ENCODE measurements at places on chromosomes 6 and 20.

- no peak for DNase-seq
Observed at GRCh38 chr6:79536585-79536953, 661 bp downstream of the LCA5 start.

- no peak for DNase-seq
Observed at GRCh38 chr20:54350415-54350814, 125.0 kb upstream of the DOK5 start.

GRCh38 chr20:6852478-6852877 lies 85.0 kb downstream of the BMP2 start:
- DNase-seq: no peak

GRCh38 chr6:107600936-107601335 lies 111.0 kb downstream of the SOBP start:
- DNase-seq: no peak

DNA sequence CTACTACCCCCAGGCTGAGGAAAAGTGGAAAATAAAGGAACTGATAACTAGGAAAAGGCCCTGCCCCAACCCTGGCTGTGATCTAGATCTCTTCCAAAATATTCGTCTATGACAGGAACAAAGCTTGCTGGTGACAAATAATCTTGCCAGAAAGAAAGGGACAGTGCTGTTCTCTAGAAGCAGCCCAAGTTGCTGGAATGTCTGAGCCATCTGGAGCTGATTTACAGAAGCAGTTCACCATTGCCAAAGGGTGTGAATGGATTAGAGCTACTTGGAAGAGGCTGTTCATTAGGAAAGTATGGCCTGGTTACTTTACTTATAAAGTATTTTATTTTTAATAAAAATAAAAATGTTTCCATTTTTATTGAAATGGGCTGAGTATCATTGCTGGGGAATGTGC lies 146.3 kb downstream of the EPM2A start:
- DNase-seq: no peak

Data from NCI-H524 treated with DMSO at 0.1 percent for 48 hours (cell line).